ENCODE measurements at places on chromosomes 12 and 14.

- no peak for DNase-seq
These were observed 23.8 kb downstream of the DNM1L start for GRCh38 chr12:32702946-32703345.

DNA sequence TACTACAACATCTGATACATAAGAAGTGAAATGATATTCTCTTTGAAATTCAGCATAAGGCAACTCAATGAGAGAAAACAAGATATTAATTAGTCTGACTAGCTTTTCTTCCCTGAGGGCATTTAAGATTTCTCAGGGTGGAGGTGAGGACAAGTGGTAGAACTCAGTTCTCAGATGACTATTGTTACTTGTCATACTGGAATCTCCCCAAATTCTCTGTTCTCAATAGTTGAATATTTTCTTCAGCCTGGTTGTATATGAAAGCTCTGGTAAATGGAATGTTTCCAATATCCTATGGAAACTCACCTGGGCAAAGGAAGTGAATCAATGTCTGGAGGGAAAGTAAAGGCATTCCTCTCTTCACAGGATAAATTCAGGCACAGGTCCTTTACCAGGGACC, 18.2 kb upstream of the ITGA5 start:
- no peak for DNase-seq

- no peak for DNase-seq
These were observed 1.3 kb upstream of the DYRK2 start for GRCh38 chr12:67647181-67647798.

- no peak for DNase-seq
These were observed 53.9 kb downstream of the ANAPC7 start for GRCh38 chr12:110349514-110350151.

DNA sequence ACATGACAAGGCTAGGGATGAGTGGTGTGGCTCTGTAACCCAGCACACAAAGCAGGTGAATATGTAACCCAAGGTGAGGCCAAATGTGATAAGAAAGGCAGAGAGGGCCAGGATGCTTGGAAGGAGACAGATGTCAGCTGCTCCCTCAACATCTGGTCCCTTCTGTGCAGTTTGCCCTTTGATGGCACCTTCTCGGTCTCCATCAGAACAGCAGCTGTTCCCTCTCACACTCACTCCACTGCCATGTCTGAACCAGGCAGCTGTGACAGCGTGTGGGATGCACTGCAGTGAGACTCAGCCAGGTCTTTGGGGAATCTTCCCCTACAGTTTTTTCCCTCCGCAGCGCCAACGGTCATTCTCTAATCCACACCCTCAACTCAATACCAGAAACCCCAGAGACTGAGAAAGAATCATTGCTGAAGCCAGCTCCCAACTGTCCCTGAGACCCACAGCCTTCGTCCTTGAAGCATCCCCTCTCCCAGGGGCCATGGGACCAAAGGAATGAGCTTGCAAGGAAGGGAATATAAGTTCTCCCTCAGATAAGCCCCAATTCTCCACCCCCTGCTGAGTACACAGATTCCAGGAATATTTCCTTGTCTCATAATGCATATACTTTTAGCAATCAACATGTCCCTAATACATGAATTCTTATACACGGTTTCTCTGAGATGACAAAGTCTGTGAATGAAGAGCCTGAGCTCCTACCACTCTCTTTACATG, 230.0 kb downstream of the GLT1D1 start:
- DNase-seq = no peak

DNA sequence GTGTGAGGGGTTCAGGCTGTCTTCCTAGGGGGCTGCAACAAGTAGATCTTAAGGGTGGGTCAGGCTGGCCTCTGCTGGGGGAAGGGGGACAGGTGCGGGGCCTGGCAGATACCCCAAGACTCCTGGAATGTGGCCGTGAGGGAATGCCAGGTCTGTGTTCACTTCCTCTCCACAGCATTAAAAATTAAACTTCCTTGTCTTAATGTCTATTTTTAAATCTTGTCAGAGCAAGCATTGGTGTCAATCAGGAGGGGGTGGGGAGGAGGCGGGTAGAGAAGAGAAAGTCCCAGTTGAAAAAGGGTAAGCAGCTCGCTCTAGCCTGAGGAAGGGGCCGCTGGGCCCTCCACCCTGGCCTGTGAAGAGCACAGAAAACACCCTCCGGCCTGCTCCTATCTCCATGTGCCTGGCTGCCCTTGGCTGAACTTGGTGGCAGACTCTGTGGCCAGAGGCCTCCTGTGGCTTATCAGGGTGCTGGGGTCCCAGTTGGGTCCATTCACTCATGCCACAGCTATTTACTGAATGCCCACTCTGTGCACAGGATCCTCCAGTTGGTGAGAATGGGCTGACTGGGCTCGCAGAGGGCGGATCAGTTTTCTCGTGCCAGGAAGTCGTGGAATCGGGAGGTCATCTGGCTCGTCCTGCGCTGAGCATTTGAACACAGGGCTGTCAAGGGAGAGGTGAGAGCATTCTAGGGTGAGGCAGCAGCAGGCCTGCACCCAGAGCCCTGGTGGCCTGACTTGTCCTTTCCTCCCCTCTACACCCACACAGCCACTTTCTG, 128.8 kb downstream of the TSPAN9 start:
- no peak for DNase-seq

- DNase-seq = no peak
These were observed at the start of gene PYGL for GRCh38 chr14:50943943-50944646. PYGL (minus strand) TSS chr14:50944483; CDS start chr14:50944403, 80 bp downstream.

- no peak for DNase-seq
These were observed 699 bp upstream of the HOXC11 start for GRCh38 chr12:53972152-53972702.

GRCh38 chr14:68685419-68686204, 107.3 kb downstream of the ZFP36L1 start:
- no peak for DNase-seq

DNA sequence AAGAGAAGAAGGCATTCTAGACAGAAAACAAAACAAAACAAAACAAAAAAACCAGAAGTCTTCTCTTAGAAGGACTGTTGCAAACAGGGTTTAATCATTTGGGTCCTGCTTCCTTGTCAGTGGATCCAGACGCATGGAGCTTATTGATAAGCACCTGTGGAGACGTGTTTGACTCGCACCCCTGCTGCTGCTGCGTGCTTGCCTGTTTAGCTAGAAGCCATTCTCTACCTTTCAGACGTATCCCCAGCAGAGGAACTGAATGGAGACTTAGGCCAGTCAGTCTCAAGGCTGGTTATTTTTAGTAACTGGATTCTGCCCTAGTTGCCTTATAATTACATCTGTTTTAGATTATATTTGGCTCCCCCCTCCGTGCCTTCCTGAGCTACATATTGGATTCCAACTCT, 186.1 kb upstream of the EEA1 start:
- no peak for DNase-seq

DNA sequence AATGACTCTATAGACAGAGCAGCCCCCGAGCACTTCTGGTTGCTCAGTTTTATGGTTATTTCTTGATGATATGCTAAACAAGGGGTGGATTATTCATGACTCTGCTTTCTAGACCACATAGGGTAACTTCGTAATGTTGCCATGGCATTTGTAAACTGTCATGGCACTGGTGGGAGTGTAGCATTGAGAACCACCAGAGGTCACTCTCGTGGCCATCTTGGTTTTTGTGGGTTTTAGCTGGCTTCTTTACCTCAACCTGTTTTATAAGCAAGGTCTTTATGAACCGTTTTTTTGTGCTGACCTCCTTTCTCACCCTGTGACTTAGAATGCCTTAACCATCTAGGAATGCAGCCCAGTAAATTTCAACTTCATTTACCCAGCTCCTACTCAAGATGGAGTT, 1036.2 kb upstream of the FLRT2 start:
- DNase-seq = no peak

DNA sequence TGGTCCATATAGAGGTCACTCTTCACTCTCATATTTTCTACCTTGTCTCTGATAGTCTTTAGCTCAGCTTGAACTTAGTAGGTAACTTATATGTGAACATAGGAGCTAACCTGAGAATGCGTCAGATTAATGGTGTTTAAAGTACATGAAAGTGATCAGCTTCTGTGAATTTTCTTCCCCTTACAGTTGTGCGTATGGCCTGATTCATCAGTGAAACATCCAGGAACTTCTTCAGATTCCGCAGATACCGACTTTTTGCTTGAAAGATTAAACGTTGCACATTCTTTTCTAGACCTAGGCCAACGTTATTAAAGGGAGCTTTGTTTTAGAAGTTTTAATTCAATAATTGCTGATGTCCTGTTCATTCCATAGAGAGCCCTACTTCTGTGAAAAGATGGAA, 1945.1 kb upstream of the SEL1L start:
- DNase-seq = no peak

DNA sequence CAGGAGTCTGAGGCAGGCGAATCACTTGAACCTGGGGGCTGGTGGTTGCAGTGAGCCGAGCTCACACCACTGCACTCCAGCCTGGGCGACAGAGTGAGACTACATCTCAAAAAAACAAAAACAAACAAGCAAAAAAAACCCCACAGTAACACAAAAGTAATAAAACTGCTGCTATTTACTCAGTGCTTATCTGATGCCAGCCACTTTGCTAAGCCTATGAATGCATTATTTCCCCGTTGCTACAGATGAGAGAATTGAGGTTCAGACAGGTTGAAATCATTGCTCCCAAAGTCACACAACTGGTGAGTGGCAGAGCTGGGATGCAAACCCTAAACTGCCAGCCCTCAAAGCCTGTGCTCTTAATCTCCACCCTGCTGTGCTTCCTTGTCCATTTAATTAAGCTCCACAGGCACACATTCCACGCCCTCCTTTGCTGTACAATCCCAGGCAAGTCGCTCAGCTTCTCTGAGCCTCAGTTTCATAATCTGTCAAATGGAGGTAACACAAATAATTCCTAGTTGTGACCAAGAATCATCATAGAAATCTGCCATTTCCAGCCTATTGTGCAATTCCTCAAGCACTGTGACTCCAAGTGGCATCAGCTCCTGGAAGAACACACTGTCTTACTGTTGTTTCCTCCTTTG, 5.7 kb upstream of the OAS3 start:
- no peak for DNase-seq

DNA sequence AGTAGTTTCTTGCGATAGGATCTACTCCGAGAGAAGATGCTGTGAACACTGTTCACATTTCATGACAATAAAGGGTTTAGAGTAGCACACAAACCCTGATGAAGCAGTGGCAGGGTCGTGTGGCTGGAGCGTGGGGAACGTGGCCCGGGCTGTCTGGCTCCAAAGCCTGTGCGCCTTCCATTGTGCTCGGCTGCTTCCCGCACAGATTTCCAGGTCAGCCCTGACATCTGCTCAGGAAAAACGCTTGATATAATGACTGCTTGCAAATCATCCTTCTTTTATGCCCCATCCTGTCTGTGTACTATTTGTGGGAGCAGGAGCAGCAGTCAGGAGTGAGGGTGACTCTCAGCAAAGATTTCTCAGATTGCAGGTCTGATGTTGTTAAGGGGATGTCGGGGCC, 78.6 kb downstream of the EML1 start:
- no peak for DNase-seq

GRCh38 chr14:93476305-93476704, 45.6 kb downstream of the UNC79 start:
- DNase-seq = no peak

DNA sequence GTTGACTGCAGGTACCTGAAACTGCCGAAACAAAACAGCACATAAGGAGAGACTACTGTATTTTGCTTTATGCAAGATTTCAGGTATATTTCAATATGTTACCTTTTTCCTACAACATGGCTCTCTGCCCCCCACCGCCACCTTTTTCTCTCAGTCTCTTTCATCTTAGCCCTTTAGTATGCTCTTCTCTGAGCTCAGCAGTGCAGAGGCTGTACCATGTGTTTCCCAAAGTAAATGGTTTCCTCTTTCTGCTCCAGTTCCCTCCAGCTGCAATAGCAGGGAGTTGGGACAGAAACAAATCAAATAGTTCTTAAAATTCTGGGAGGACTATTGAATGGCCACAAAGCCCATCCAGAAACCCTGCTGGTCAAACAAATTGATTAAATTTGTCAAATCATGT, 4.3 kb downstream of the AMN1 start:
- DNase-seq = no peak

- no peak for DNase-seq
These were observed 340.2 kb downstream of the MED13L start for GRCh38 chr12:115936997-115937916.

DNA sequence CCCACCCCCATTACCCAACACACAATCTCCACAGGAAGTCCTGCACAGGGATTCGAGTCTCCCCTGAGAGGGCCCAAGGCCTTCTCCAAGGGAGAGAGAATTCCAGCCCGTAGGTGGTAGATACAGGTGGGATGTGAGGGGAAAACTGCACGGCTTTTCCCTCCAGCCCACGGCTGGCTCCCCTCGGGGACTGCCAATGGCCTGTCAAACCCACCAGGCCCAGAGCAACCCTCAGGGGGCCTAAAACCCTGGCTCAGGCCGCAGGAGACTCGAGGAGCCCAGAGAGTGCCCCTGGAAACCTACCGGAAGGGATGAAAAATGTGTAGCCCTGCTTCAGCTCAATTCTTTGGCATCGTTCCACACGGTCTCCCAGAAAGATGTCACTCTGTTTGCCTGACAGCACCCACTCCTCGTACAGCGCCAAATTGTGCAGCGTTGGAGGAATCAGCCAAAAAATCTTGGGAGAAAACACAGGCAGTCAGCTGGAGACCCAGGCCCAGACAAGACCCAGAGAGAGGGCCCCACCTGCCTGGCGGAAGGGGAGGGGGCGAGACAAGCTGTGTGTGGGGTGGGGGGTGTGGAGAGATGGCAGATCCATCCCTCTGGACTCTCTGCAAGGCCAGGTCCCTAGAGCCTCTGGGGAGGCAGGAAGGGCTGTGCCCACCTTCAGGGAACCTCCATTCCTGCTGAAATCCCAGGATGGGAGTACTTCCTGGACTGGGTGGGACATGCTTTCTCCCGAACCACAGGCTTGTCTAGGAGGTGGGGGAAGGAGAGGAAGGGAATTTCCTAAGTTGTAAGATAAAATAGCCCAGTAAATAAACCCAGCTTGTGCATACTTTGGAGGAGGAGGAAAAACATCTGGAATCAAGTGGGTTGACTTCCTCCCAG, 48.1 kb downstream of the KDM2B start:
- no peak for DNase-seq

- DNase-seq = no peak
These were observed 40.9 kb downstream of the PTGER2 start for GRCh38 chr14:52355016-52355431.

DNA sequence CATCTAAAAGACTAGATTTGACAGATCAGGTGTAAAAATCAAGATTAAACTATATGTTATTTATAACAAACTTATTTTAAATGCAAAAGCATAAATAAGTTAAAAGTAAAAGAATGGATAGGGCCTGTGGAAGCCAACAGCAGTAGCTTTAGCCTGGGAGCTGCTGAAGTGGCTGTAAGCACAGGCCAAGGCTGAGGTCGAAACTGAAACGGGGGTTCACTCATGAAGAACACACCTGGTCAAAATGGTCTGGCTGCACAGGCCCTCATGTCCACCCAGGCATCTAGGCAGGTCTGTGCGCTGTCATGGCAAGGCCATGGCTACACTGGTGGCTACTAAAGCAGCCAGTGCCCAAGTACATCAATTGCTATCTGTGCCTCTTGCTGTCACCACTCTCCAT, 23.1 kb downstream of the CATSPERB start:
- DNase-seq = no peak

DNA sequence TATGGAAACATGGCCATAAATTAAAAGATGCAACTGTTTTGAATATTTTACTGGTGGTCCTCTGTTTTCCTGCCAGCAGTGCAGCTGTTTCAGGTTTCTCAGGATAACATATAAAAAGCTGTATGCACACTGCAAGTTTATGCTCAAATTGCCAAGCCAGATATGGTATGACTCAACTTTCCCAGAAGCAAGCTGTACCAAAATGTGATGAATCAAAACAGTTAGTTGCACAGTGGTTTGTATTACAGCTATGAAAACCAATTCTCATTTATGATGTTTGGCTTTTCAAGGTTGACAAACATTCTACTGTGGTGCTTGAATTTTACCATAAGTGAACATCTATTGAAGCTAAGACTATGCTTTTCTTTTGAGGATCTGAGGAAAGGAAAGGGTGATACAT, 15.5 kb downstream of the TRMT5 start:
- no peak for DNase-seq

Data from smooth muscle cell of the brain vasculature (primary cell).